ENCODE measurements at places on chromosomes 12 and 14.

- no peak for DNase-seq
Measured at GRCh38 chr14:105689722-105690121, 163.3 kb downstream of the TMEM121 start.

- DNase-seq, result no peak
Measured at GRCh38 chr12:12003609-12004008, 67.1 kb upstream of the BCL2L14 start.

DNA sequence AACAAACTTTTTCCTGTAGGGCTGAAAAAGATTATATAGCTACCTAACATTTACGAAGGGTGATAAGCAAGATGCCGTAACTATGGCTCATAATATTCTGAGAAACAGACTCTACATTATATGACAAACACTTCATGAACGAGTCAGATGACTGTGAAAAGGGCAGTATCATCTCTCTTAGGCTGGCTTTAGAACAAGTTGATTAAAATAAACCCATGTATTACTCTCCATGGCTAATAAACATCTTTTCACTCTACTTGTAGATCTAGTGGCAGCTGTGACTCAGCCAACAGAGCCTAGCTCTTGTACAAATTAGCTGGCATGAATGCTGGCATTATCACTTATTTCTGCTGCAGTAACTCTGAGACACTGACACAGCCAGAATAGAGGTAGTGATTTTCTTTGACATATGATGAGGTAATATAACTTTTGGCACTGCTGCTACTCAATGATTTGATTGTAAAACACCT is 47.1 kb downstream of the SLC2A13 start:
- DNase-seq, result no peak

DNA sequence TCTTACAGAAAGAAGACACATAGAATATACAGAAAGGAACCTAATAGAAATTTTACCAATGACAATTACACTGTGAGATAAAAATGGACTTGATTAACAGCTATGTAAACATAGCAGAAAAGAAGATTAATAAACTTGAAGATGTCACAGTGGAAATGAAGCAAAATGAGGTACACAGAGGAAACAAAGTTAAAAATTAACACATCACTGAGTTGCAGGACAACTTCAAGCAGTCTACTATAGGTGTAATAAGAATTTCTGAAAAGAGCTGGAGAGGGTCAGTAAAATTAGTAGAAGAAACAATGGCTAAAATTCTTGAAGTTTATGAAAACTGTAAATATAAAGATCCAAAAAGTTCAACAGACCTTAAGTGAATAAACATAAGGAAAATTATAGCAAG is 738.7 kb downstream of the C12orf50 start:
- DNase-seq, result no peak

DNA sequence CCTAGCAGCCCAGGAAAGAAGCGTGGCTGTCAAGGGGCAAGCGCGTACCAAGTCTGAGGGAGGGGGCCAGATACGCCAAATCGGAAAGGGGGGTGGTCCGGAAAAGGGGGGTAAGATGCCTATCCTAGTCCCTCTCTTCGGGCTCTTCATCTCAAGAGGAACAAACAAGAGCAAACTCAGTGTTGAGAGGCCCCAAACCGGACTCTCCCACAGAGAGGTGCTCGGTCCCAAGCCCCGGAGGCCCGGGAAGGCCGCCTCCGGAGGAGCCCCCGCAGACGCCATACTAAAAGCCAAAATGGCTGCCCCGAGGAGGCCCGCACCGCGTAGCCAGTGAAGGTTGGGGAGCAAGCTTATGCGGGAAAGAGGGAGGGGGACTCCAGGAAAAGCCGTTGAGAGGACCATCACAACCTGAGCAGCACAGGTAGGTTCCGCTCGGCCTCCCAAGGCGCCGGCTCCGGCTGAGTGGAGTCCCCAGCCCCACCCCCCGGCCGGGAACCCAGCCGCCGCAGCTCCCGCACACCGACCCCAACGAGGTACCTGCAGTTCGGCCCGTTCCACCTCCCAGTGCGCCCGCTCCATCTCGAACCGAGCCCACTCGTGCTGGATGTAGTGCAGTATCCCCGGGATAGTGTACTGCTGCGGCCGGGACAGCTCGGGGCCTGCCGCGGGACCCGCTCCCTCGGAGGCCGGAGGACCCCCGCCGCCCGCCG is at the start of gene AP4S1:
Gene AP4S1, plus strand, starts transcription at position 283 of the 710 bp plus-strand sequence. CDS start 40,548 bp downstream, outside the sequence.
- DNase-seq, result no peak

GRCh38 chr14:31843361-31844091 is 233.6 kb upstream of the ARHGAP5 start:
- DNase-seq, result no peak

GRCh38 chr12:45933504-45933903 is 56.9 kb downstream of the SCAF11 start:
- DNase-seq, result no peak

DNA sequence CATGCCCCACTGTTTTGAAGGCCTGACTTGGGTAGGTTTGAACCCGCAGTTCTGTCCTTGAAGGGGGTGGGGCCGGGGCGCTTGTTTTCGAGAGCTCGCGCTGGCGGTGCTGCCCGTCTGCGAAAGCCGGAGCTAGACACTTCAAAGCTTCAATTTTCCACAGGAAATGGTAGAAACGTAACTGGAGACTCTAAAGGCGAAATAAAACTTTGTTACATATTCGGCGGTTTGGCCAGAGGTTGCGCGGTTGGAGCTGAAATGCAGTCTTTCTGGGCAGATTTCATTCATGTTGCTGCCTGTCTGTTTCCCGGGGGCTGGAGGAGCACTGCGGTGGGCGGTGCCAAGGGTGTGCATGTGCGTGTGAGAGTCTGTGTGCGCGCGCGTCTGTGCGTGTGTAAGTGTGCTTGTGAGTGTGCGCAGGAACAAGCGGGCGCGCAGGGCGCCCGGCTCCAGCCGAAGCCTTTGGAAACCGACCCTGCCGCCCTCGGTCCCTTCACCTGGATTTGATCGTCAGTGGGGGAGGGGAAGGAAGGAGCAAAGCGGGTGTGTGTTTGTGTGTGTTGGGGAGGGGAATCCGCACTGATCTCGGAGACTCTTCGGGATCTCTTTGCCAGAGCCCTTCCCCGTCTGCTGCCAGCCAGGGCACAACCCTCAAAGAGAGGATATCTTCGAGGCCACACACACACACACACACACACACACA is 227.7 kb upstream of the CRY1 start:
- DNase-seq, result peak; percentile 19

- no peak for DNase-seq
Measured at GRCh38 chr14:36477266-36477665, 42.8 kb downstream of the NKX2-1 start.

DNA sequence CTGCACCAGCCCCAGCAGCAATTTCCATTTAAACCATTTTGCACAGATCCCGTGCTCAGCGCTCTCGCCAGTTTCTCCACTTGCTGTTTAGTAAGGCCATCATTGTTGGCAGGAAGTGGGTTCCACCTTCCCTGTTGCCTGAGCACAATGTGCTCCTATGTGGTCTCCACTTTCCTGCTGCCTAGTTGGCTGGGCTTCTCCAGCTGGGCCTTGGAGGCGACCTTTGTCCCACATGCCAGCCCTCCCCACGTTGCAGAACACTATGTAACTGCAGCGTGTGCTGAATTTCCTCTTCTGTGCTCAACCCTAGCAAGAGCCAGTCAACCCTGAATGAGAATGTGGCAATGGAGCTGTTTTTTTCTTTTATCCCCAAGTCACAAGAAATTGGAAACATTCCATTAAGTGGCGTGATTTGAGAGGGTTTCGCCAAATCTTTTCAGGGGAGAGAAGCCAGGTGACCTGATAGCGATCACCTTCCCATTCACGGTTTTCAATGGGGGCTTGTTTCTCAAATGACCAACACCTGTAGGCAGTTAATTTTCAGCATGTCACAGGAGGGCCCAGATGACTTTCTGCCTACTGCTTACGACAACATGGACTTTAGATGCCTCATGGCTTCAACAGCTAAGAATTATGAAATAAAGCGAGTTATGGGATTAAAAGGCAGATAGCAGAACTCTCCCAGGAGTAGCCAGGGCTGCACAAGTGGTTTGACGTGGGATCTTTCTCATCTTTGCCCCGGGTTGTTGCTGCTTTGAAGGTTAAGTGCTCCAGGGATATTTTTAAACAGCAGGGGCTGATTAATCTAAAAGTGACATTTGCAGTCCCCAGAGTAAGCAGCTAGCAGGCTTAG is at the start of gene ACACB:
Gene ACACB, plus strand, starts transcription at position 830 of the 853 bp plus-strand sequence. CDS start 22,819 bp downstream, outside the sequence.
- no peak for DNase-seq

DNA sequence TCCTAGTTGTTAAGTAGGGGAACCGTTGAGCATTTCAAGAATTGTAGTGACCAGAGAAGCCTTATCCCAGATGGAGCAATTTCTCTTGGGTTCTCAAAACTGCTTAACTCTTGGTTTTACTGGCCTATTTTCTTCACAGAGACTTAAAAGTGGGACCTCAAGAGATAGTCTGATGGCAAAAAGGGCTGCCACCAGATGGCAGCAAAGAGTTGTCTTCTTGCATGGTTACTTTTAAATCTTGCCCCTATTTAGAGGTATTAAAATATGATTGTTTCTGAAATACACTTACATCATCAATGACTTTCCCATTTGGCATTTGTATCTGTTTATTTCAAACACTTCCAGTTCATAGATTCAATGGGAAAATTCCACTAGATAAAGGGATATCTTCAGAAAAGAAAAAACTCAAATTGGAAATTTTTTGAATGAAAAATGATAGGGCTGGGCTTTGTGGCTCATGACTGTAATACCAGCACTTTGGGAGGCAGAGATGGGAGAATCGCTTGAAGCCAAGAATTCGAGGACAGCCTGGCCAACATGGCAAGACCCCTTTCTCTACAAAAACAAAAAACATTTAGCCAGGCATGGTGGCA is 69.9 kb upstream of the CNTN1 start:
- peak; percentile 29 for DNase-seq

GRCh38 chr12:119090276-119090675 is 88.5 kb upstream of the HSPB8 start:
- no peak for DNase-seq

GRCh38 chr14:57189070-57189469 is 79.6 kb downstream of the EXOC5 start:
- no peak for DNase-seq

DNA sequence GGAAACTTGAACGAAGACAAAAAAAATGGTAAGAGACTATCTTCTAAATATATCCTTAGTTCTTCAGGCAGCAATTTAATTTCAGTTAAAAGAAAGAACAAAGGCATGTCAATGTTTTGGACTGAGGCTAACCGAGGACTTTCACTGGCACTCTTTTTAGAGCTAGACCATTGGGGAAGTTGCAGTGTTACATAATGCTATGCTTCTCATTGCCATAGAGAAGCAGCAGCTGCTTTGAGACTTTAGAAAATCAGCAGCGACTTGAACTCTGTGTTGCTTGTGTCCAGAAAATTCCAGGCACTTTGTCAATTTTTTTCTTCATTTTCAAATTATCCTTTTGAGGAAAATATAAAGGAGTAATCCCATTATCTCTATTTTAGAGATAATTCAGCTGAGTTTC is 964.2 kb downstream of the NRXN3 start:
- no peak for DNase-seq

DNA sequence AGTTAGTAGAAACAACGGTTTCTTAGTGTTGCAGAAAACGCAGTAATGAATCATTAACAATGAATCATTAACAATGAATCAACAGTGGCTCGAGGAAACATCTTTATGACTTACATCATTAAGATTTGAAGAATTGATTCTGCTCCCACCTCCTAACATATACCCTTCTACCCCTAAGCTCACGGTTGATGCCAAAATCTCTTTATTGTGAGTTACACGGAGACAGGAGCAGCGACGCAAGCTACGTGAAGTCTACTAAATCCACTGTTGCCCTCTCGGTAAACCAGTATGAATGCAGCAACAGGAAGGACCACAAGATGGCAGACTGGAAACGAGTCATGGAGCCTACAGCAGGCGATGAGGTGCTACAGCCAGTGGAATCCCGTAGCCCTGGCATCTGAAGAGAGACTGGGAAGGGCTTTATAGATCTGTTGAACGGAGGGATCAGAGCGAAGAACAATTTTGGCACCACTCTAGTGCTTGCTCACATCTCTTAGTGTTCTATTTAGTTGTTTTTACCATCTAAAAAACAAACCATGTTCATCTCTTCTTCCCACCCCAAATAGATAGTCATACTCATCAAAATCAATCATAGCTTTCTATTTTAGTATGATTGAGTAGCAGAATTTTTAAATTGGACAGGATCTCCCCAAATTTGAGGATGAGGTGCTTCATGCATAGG is 332.7 kb downstream of the DUSP6 start:
- peak; percentile 90 for DNase-seq

GRCh38 chr14:48973151-48973550 is 613.0 kb downstream of the RPS29 start:
- no peak for DNase-seq

GRCh38 chr12:9143137-9143536 is 27.4 kb upstream of the A2M start:
- DNase-seq, result no peak

GRCh38 chr12:124764451-124764850 is 99.2 kb downstream of the SCARB1 start:
- DNase-seq, result peak; percentile 34

- DNase-seq, result no peak
Measured at GRCh38 chr12:6277982-6278438, 32.5 kb upstream of the PLEKHG6 start.

- no peak for DNase-seq
Measured at GRCh38 chr14:68569970-68570409, 222.9 kb downstream of the ZFP36L1 start.

- no peak for DNase-seq
Measured at GRCh38 chr12:43273467-43273866, 278.5 kb downstream of the ADAMTS20 start.

- no peak for DNase-seq
Measured at GRCh38 chr14:96252999-96253539, 2.9 kb upstream of the BDKRB1 start.

GRCh38 chr14:99242238-99242637 is 29.8 kb downstream of the BCL11B start:
- DNase-seq, result no peak

GRCh38 chr14:32802295-32802694 is 136.4 kb upstream of the NPAS3 start:
- no peak for DNase-seq

GRCh38 chr12:66786531-66787308 is 107.8 kb upstream of the GRIP1 start:
- no peak for DNase-seq
